ENCODE measurements at places on chromosomes 13 and 19.

DNA sequence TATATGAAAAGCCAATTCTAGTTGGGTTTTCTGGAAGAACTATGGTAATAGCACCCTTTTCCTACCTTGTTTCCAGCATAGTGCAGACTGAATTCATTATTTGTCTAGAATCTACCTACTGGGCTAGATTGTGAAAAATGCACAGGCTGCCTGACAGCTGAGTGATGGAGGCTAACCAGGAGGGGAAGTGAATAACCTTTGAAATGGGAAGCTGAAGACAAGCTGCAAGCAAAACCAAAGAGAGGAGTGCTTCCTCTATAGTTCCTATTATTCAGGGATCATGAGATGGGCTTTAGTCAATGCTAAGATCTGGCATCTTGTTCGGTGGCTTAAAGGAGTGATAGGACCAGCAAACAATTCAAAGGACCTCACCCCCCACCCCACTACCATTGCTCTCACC, 26.9 kb downstream of the MZT1 start:
- no peak for DNase-seq

DNA sequence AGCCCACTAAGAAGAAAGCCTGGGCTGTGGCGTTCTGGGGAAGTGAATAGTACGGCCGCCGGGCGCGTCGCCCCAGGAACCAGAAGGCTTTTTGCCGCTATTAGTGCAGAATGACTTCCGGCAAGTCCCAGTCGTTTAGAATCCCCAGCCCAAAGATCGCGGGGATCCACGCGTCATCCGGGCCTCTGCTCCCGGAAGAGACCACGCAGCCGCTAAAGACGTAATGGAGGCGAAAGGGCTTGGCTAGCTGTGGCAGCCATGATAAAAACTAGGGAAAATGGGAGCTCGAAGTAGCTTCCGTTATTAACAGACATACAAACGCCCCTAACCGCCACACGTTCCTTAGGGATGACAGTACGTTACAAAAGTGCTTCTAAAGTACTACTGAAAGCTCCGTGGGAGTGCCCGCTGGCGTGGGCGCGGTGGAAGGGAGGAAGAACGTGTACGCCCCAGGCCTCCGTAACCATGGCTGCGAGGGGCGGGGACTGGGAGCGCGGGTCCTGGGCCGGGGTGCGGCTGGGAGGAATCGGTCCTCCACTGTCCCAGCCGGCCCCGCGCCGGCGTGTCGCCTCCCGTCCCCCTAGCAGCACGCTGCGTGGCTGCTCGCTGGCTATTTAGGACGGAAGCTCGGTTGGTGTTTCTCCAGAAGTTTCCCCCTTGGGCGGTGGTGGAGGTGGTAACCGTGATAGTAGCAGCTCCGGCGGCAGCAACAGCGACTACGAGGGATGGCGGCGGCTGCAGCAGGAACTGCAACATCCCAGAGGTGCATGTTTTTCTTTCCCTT, at the start of gene SUGT1:
TSS of gene SUGT1 (plus strand) at position 641 of the 784 bp plus-strand sequence. CDS start at position 726, 85 bp downstream.
- peak; percentile 96 for DNase-seq

GRCh38 chr13:25286308-25286968, 850 bp downstream of the MTMR6 start:
- DNase-seq = peak; percentile 66

- no peak for DNase-seq
Measured at GRCh38 chr13:91308299-91308698, 39.2 kb upstream of the MIR17HG start.

DNA sequence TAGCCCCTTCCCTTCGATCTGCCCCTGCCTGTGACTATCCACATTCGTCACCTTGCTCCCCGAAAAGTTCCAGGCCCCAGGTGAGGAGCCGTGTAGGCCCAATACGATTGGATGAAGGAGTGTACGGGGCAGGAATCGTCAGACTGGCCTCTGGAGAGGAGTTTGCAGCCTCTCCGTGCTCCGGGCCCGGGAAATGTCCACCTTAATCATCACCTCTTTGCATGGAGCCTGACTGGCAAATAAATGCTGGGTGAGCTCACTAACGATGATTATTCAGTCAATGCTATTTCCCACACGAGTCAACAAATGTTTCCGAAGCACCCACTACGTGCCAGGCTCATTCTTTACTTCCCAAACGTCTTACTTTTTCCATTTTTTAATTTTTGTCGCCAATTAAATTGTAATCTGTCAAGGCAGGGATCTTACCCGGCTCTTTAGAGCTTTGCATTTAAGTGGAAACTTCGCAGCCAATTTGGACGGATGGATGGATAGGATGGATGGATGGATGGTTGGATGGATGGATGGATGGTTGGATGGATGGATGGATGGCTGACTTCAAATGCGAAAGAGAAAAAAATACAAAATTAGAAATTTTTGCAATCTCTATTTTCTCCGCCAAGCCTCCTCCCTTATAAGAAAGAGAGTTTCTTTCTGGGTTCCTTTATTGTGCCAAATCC, 45.8 kb downstream of the TGDS start:
- no peak for DNase-seq

Measured in RPMI8226 (cell line).